CD4-positive, alpha-beta T cell treated with Interleukin-21 for 1 hour (primary cell): ENCODE measurements at places on chromosomes 16 and 17.
A peak's percentile ranks its signal among the peaks of the same experiment; 100 is the strongest.

DNA sequence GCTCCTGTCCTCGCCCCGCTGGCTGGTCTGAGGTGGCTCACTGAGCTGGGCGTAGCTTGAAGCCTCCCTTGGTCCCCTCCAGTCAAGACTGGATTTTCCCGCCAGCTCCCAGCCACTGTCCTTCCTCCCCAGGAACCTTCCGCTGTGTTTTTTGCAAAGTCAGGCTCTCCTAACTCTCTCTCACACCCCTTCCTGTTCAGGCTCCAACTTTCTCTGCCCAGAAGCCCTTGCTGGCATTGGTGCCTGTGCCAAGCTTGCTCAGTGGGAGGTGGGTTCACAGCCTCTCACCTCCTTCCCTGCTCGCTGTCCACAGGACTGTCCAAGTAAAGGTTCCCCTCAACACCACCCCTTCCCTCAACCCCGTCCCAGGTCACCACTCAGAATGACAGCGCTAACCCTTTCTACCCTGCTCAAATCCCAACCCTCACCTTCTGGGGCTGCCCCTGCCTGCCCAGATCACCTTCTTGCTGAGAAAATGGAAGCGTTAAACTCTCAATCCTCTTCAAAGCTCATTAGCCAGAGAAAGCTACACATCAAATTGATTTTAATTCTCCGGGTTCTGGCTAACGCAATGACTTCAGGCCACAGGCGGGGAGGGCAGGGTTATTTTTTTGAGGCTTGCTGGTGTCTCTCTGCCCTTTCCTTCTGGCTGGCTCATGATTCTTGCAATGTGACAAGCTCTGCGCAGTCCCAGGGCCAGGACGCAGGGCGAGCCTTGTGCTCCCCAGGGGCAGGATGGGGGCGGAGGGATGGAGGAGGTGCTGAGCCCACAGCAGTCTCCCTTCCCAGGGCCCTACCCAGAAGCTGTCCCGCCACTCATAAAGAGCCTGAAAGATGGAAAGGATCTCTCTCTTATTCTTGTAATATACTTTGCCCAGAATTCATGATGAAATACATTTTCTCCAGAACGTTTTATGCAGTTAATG, 357.2 kb upstream of the TNRC6C start:
- DNase-seq: no peak

- no peak for DNase-seq
Measured at GRCh38 chr17:58643147-58643546, 48.7 kb downstream of the TEX14 start.

DNA sequence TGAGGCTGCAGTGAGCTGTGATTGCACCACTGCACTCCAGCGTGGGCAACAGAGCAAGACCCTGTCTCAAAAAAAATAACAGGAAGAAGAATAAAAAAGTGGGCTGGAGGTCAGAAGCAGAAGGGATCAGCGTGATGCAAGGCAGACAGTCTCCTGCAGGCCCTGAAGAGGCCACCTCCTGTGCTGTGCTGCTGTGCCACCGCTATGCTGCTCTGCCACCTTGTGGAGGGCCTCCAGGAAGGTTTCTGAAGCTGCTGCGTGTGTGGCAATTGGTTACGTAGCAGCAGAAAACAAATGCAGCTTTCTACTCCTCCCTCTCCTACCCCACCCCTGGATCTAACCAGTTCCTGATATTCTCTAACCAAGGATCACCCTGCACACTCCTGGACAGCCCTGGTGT, 815.5 kb downstream of the KCNJ18 start:
- DNase-seq: no peak

GRCh38 chr16:83439412-83439811, 368.4 kb upstream of the HSBP1 start:
- DNase-seq: no peak

DNA sequence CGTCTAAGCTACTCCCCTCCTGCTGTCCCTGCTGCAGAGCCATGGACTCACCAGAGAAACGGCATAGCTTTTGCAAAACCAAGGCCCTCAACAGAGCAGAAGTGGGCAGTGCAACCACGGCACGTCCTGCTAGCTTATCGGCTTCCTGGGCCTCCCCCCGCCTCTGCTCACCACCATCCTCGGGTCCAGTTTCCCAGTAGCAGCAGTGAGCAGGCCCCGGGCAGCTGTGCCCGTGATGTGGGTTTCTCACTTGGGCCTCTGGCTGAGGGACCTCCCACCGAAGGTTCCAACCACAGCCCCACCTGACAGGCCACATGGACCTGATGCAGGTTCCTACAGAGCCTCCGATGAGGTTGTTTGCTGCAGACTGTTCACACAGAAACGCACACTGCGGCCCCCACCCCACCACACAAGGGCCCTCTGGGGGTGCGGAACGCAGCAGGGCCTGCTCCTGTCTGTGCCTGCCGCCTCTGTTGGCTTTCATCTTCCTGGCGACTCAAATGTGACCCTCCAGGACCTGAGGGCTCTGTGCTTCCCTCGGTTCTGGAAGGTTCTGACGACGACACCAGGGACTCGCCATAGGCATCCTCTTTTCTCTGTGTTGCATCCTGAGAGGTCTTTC, 24.8 kb downstream of the PDIA2 start:
- DNase-seq: no peak

DNA sequence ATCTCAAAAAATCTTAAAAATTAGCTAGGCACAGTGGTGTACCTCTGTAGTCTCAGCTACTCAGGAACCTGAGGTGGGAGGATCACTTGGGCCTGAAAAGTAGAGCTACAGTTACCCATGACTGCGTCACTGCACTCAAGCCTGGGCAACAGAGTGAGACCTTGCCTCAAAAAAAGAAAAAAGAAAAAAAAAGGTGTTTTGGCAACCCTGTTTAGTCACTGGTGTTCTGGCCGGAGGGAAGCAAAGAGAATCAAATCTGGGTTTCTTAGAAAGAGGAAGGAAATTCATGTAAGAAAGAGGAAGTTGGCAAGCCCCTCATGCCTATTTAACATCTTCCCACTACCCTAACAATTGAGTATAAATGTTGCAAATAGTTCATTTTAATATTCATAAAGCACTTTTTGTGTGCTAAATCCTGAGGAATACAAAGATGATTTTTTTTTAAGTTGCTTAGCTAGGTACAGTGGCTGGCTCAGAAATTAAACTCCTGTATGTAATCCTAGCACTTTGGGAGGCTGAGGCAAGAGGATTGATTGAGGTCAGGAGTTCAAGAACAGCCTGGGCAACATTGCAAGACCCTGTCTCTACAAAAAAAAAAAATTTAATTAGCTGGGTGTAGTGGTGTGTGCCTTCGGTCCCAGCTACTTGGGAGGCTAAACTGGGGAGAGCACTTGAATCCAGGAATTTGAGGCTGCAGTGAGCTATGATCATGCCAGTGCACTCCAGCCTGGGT, 6.5 kb upstream of the USP32 start:
- peak; percentile 18 for DNase-seq

- no peak for DNase-seq
Measured at GRCh38 chr17:60586288-60586974, 13.6 kb upstream of the PPM1D start.

GRCh38 chr16:74991593-74992403, 6.9 kb upstream of the WDR59 start:
- DNase-seq: no peak

- DNase-seq: no peak
Measured at GRCh38 chr16:60274431-60275019, 1540.4 kb upstream of the GOT2 start.

DNA sequence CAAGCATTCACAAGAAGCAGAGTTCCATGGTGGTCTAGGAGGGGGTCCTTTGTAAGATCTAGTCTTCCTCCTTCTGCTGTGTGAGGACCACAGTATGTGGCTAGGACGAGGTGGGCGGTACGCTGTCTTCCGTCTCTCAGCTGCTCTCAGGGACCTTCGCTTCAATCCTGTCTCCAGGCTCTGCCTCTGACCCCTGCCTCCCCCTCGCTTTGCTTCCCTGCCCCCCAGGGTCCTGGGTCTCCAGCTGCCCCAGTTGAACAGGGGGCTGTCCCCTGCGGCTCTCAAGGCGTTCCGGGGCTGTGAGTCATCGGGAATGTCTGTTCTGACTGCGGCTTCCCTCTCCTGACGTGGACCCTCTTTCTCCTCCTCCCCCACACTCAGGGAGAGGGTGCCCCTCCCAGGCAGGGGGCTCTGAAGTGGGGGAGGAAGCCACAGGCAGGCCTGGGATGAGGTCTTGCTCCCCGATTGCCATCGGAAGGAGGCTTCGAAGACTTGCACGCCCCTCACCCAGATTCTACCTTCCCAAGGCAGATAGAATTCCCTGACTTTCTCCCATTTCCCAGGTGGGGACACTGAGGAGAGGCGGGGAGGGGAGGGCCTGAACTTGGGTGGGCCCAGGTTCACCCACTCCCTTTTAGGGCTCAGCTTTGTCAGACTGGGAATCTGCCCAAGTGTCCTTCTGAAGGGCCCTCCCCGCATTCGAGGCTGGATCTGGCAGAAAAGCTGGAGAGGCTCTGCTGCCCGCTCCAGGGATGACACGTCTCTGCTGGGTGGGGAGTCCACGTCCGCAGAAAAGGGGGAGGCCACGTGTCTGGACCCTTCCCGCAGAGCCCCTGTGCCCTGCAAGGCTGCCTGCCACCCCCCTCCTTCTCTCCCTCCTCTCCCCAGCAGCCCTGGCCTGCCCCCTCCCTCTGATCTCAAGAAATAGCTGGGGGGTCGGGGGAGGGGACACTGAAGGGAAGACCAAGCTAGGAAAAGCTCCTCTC, 9.1 kb upstream of the COL1A1 start:
- DNase-seq: no peak

DNA sequence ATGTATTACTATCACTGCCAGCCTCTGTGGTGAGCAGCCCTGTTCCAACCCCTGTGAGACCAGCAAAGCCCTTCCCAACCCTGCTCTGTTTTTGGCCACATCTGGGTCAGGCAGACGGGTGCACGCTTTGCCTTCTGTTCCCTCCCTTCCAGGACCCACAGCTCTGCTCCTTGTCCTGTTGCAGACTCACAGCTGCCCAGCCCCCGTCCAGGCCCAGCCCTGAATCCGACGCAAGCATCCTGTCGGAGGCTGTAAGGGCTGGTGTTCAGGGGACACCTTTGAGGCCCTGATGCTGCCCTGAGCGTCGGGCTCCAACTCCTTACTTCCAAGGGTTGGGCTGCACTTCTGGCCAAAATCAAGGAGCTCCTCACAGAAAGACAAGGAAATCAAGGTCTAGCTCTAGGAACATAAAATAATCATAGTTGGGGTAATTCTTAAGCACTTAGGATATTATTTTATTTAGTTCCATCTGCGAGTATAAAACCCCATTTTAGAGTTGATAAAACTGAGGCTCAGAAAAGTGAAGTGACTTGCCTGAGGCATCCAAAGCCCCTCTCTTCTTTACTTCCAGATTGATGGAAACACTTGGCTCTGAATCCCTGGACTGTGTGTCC, 14.3 kb upstream of the SRCIN1 start:
- no peak for DNase-seq

DNA sequence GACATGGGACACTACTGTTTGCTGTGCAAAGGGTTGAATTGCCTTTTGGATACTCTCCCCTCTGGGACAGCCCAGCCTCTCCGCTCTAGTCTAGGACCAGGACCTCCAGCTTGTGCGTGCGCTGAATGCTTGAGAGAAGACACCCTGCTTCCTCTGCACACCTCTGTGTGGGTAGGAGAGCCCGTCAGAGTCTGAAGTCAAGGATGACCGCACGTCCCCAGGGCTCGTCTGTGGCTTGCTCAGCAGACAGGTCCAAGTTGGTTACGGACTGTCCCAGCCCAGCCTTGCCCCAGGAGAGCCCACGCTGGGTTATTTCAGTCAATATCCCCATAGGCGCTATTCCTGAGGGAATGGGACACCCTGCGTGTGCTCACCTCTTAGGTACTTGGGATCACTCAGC, 3.7 kb downstream of the C16orf89 start:
- DNase-seq: no peak

GRCh38 chr17:79991924-79992648, 43.6 kb downstream of the TBC1D16 start:
- no peak for DNase-seq

- peak; percentile 83 for DNase-seq
Measured at GRCh38 chr17:40602445-40603443, 37.5 kb upstream of the CCR7 start.

DNA sequence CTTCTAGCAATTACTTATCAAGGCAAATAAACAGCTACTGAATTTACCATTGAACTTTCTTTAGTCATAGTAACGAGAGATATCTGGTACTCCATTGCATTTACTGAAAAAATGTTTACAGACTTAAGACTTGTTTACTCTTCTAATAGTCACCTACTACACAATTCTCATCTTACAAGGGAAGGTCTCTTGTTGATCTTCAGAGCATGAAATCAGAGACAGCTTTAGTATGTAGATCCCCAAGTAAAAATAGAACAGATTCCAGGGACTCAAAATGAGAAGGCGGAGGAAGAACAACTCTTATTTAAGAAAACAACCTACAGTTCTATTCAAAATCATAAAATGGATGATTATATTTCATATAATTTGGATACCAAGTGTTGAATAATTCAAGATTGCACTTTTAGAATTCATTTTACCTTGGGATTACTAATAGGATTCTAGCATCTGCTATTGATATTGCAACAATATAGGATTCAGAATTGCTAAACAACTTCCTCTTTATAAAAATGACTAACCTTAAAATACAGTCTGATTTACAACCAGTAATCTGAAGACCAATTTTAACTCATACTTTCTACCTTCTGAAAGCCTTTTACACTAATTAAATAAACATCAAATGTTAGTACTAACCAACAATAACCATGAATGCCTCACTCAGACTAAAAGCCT, 20.8 kb downstream of the UBE2G1 start:
- DNase-seq: no peak

DNA sequence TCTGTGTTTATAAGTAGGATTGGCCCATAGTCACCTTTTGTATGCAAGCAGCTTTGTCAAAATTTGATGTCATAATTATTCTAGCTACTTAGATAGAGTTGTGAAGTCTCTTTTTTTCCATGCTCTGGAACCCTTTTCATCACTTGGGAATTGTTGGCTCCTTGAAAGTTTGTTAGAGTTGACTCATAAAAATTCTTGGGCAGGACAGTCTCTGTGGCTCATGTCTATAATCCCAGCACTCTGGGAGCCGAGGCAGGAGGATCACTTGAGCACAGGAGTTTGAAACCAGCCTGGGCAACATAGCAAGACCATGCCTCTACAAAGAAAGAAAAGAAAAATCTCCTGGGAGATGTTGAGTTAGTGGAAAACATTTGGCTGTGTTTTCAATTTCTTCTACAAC, 45.7 kb upstream of the MRC2 start:
- no peak for DNase-seq

- peak; percentile 76 for DNase-seq
Measured at GRCh38 chr16:67177743-67178699, 5.7 kb downstream of the MATCAP1 start.

DNA sequence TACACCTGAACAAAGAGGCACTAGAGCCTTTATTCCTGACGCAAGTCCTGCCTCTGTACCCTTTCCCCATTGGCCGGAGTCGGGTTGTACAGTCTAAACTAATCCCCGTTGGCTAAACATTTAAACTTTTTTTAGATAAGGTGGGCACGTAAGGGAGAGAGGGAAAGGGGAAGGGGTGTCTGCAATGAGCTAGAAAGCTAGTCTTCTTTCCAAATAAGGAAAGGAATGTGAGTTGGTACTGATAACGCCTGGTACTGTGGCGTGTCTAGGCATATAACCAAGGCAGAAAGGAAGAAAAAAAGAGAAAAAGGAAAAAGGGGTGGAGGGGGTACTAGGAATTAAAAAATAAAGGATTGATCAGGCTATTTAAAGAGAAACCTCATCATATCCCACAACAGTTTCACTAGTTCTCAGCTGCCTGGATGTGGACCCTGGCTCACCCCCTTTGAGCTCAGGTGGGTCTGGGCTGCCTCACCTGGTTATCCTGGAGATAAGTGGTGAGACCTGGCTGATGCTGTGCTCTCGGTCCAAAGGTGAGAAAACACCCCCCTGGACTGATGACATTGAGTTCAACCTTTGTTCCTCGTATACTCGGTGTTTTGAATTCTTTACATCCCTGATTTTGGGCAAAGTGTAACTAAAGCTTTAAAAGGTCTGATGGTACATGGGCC, 90.9 kb upstream of the EEF2KMT start:
- no peak for DNase-seq

- no peak for DNase-seq
Measured at GRCh38 chr17:2704890-2705248, 6.7 kb downstream of the CLUH start.
